ENCODE measurements at places on chromosomes 4 and X.
A peak's percentile ranks its signal among the peaks of the same experiment; 100 is the strongest.

GRCh38 chr4:139685180-139685579 is 19.6 kb downstream of the MGST2 start:
- no peak for DNase-seq

DNA sequence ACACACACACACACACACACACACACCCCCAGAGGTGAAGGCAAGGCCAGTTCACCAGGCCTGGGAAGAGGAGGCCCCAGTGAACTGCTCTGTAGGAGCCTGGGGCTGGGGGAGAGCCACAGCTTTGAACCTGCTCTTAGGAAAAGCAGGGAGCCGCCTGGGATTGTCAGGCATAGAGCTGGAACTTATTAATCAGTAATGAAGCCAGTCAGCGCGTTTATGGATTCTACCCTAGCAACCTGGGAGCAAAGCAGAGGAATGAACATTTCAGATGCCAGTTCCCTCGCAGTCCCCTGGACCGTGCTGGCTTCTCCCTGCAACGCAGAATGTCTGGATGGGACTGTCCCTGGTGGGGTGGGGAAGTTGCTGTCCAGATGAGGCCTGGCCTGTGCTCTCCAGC is 45.3 kb upstream of the DDX3X start:
- no peak for DNase-seq

GRCh38 chr4:134754301-134755019 is 552.9 kb upstream of the PABPC4L start:
- DNase-seq = no peak

- DNase-seq = no peak
These were observed 15.7 kb downstream of the L1CAM start for GRCh38 chrX:153870288-153870690.

GRCh38 chrX:10611441-10612090 is 8.8 kb downstream of the MID1 start:
- no peak for DNase-seq

GRCh38 chr4:96983830-96984229 is 1143.9 kb downstream of the PDHA2 start:
- DNase-seq = no peak

DNA sequence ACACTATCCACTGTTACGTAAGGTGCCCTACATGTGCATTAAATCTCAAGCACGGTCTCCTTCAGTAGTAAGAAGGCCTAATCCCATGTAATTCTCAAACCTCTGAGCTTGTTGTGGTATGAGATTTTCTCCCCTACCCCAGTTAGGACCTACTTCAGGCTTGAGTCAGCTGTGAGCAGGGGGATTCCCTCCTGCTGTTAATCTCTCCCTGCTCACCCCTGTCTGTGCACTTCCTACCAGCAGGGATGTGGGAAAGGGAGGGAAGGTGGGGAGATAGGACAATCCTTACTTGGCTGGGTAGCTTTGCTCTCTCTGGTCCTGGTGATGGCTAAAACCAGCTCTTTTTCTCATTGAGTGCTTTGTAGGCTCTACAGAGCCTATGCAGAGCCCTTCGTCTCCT is 60.8 kb downstream of the PALLD start:
- no peak for DNase-seq

DNA sequence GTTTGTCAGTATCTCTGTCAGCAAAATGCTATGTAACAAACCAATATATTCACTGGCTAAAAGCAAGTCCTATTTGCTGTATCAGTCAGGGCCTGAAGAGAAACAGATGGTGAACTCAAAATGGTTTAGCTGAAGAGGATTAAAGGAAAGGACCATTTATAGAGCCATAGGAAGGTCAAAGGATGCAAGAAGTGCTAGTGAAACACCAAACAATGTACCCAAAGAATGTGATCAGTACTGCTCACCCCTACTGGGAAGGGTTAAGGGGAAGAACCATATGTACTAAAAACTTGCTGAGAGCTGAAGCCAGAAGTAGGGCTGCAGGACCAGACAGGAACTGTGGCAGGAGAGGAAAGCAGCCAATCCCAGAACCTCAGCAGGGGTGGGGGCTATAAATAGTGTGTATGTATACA is 479.3 kb downstream of the INPP4B start:
- no peak for DNase-seq

GRCh38 chr4:143341186-143341755 is 4.6 kb downstream of the GAB1 start:
- no peak for DNase-seq

- no peak for DNase-seq
These were observed 237.7 kb downstream of the OPHN1 start for GRCh38 chrX:68195561-68195960.

DNA sequence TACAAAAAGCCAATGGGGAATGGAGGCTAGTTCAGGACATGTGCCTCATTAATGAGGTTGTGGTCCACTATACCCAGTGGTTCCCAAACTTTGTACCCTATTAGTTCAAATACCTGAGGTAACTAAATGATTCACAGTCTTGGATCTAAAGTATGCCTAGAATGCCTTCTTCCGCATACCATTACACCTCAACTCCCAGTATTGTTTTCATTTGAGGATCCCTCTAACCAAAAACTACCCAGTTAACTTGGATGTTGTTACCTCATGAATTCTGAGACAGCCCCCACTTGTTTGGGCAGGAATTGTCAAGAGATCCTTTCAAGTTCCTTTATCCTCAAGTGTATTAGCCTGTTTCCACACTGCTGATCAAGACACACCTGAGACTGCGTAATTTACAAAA is 439.2 kb downstream of the PCDH10 start:
- no peak for DNase-seq

GRCh38 chr4:153115322-153116290 is 88.6 kb upstream of the TRIM2 start:
- peak; percentile 76 for DNase-seq

GRCh38 chr4:165519591-165519990 is 140.8 kb downstream of the CPE start:
- DNase-seq = no peak

- DNase-seq = no peak
These were observed 5.5 kb upstream of the C4orf50 start for GRCh38 chr4:6023731-6024130.

GRCh38 chrX:38271154-38271716 is 50.6 kb upstream of the SRPX start:
- DNase-seq = no peak

DNA sequence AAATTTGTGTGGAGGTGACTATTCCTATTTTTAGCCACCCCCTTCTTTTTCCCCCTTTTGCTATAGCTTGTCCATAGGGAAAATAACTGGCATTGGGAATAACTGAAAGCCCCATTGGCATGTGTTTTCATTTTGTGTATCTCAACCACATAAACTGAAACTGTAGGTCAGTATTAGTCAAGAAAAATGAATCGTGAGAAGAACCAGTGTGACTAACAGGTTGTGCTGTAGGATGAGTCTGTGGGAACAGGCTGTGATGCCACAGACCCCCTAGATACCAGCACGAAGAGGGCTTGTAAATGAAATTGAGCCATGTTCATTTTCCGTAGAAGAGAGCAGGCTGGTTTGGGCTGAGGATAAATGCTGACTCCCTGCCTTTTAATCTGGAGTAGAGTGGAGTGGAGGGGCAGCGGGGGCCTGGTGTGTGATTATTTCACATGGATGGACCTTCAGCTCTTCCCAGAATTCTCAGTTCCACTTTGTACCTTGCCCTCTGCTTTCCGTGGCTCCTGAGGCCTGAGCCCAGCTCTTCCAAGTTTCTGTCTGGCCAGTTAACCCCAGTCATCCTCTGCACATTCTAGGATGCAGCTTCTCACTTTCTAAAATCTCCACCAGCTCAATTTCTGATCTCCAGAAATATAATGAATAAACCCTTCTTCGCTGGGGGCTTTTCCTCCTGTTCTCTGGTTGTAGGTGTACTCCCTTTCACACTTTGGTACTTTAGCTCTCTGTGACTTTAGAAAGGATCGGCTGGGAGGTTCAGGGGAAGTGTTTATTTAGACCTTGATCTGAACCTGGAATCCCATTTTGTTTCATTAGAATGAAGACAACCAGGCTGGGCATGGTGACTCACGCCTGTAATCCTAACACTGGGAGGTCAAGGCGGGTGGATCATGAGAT is 37.3 kb downstream of the DCUN1D4 start:
- no peak for DNase-seq

DNA sequence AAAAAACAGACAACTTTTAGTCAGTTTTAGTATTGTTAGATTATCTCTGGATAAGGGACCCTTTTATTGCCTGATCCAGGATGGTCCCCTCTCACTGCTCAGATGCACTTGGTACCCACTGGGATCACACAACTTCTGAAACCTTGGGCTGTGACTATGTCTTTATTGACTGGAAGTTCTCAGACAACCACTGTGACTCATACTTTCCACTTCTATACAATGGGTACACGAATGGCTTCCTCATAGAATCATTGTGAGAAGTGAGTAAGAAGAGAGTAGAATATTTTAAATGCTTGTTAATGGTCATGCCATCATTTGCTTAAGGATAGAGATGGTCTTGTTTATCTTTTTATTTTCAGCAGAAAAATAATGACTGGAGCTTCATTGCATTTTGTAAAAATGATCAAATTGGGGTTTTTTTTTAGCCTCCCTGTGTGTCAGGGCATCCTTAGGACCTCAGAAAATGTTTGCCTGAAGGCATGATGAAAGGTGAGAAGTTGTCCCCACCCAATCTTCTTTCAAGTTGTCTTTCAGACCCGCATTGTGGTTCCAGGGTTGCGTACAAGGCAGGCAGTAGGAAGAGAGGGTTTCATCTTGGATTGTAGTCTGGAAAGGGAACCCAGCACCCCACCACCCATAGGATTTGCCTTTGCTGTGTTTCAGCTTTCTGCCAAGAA is 115.1 kb downstream of the CPEB2 start:
- no peak for DNase-seq

GRCh38 chr4:764405-765169 is 59.0 kb downstream of the PCGF3 start:
- DNase-seq = no peak

GRCh38 chr4:173237762-173238161 is 69.2 kb downstream of the GALNT7 start:
- no peak for DNase-seq

- no peak for DNase-seq
These were observed 12.5 kb upstream of the HSFX4 start for GRCh38 chrX:149916745-149917392.

DNA sequence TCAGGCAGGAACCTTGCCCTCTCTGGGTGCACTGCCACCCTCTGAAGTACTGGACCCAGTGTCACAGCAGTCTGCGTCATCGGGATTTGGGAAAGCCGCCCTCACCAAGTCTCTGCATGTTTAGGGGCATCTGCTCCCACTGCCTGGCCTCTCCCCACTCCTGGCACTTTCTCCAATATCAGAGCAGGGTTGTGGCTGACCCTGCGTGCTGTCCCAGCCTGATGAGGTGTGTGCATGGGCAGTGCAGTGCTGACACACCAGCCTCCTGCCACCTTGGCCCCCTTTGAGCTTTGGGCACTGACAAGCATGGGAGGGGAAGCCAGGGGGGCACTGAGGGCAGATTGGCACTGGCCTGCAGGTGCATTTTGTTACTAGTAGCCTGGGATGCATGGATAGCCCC is 652.5 kb downstream of the GABRG1 start:
- no peak for DNase-seq

DNA sequence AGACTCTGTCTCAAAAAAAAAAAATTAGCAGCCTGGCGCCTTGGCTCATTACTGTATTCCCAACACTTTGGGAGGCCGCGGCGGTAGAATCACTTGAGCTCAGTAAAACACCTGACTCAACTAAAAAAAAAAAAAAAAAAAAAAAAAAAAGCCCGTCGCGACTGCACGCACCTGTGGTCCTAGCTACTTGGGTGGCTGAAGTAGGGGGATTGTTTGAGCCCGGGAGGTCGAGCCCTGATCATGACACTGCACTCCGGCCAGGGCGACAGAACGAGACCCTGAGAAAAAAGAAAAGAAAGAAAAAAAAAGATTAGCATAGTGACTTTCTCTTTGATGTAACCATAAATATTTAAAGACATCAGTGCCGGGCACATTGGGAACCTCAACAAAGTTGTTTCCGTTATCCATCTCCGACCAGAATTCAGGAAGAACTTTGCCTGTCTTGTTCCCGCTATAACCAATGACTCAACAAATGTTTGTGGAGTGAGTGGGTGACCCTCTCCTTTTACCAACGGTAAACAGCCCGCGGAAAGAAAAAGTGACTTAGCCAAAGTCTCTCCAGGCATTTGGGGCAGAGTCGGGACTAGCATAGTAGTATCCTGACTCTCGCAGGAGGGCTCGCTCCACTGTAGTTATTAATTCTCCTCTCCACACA is 553 bp upstream of the MED28 start:
- DNase-seq = peak; percentile 18

- peak; percentile 75 for DNase-seq
These were observed 17.6 kb downstream of the NFKB1 start for GRCh38 chr4:102518703-102519131.

DNA sequence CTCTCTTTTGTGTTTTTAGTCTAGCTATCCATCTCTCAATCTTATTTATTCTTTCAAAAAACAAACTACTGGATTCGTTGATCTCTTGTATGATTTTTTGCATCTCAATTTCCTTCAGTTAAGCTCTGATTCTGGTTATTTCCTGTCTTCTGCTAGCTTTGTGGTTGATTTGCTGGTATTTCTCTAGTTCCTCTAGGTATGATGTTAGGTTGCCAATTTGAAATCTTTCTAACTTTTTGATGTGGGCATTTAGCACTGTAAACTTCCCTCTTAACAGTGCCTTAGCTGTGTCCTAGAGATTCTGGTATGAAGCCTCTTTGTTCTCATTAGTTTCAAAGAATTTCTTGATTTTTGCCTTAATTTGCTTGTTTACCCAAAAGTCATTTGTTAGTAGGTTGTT is 15.2 kb upstream of the NEXMIF start:
- DNase-seq = no peak

- no peak for DNase-seq
These were observed 33.0 kb upstream of the ABCG2 start for GRCh38 chr4:88191404-88191803.

- peak; percentile 43 for DNase-seq
These were observed 34.4 kb upstream of the ACSL1 start for GRCh38 chr4:184860018-184860779.

GRCh38 chrX:42624524-42624923 is 153.4 kb downstream of the PPP1R2C start:
- DNase-seq = no peak

- DNase-seq = no peak
These were observed 77.7 kb downstream of the DDX60 start for GRCh38 chr4:168240821-168241220.

GRCh38 chr4:188714907-188715306 is 575.7 kb downstream of the TRIML1 start:
- DNase-seq = no peak

DNA sequence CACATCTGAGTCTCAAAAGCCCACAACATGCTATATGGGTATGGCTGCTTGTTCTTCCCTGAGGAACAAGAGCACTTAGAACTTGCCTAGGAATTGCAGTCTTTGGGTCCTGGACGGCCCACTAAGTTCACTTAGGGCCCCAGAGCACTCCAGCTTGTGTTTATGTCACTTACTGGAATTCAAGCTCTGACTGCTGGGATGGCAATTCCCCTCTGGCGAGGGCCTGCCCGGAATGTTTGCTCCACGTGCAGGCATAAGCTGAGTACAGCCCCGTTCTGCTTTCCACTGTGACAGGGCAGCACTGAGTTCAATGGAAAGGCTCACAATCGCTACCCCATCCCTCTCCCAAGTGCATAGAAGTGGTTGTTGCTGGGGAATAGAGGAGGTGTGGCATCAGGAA is 25.9 kb upstream of the RASSF6 start:
- no peak for DNase-seq
